ENCODE measurements at places on chromosomes 12 and 14.

GRCh38 chr14:90969531-90970166, 90.8 kb downstream of the RPS6KA5 start:
- no peak for DNase-seq

DNA sequence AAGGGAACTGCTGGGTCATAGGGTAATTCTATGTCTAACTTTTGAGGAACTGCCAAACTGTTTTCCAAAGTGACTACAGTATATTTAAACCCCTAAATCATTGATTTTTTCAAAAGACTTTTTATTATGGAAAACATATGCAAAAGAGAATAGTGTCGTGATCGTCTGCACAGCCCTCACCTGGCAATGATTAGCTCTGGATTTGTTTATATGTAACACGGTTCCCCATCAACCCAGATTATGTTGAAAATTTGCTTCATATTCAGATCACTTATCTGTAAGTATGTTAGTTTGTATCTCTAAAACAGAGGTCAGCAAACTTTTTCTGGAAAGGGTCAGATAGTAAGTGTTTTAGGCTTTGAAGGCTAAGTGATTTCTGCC, 52.7 kb downstream of the CCDC92 start:
- DNase-seq = no peak

- no peak for DNase-seq
Observed at GRCh38 chr14:89185919-89186855, 230.8 kb downstream of the FOXN3 start.

GRCh38 chr12:105935106-105935505, 203.6 kb downstream of the NUAK1 start:
- no peak for DNase-seq

DNA sequence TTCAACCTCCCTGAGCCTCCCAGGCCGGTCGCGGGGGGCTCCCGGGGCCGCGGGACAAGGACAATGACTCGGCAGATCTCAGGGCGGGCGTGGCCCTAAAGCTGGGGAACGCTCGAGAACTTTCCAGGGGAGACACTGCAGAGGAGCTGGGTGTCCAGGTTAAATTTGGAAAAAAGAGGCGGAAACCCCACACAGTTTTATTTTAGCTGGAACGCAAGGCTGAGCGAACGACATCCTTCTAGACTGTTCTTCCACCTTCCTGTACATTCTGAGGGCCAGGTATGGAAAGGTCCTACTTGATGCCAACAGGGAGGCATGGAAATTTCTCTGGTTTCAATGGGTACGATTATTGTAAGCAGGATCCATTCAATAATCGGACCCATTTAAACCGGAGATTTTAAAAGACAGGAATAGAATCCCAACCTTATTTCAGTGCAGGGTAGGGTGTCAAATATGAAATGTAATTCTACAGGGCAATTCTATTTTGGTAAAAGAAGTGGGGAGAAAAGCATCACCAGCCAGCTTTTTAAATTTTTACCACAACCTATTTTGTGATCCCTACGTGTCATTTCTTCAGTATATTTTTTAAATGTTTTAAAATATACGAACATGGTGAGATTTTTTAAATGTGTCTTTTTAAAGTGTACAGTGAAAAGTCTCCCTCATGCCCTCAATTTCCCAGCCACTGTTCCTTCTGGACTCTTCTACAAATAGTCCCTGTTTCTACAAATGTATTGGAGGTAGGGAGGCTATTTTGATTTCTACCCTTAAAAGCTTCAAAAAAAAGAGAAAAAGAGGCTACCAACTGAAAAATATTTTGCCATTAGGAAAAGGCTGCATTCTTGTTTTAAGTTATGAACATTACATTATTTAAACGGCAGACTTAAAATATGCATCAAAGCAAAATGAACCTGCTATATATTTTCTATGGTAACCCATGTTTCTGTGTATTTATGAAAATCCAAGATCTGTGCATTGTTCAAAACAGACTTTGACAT, 1.1 kb upstream of the UBC start:
- DNase-seq = no peak

DNA sequence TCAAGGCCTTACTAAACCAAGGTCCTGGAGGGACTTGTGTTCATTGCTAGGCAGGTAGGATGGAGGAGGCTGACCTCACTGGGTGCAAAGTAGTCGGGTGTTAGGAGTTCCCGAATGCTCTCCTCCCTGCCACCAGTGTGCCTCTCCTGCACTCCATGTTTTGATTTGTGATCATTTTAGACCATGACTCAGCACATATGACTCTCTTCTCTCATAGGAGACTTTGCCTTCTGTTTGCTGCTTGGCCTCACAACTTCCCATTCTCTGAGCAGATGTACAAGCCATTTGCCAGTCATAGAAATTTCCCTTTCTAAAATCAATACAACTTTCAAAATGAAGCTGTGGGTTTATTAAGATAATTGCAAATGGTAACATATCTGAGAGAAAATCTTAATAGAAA, 46.6 kb upstream of the LRIG3 start:
- no peak for DNase-seq

DNA sequence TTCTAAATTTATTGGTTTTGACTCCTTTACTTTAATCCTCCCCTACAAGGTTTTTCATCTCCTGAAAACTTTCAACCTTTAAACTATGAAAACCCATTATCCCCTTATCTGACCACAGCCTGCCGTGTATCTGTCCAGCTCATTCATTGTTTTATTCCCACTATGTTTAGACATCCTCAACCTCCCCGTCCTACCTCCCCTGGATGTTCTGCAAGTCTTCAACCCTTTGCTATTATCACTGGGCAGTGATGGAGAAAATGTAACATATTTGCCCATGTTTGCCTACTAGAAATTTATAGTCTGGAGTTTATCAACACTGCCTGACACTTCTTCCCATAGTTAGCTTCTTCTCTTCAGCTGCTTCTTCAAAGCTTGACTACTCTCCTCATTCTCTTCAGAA, 483.4 kb downstream of the PRKD1 start:
- no peak for DNase-seq
